ENCODE measurements at places on chromosomes 3 and 15.

GRCh38 chr3:126926684-126927400 is 56.1 kb upstream of the PLXNA1 start:
- no peak for DNase-seq

- no peak for DNase-seq
Measured at GRCh38 chr3:47614788-47615187, 36.1 kb upstream of the CSPG5 start.

DNA sequence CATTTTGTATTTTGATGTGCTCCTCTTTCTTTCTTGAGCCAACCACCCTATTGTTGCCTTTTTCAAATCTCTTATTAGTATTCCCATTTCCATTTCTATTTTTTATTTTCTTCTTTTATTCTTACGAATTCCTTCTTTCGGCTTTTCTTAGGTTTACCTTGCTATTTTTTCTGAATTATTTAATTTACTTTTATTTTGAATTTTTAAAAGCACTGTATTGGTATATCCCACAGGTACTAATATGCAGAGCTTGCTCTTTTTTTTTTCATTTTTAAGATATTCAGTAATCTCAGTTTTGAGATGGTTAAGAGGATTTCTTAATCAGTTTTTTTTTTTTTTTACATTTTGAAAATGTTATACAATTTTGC is 18.4 kb upstream of the MCF2L2 start:
- no peak for DNase-seq

- no peak for DNase-seq
Measured at GRCh38 chr15:48395521-48396011, 64.3 kb downstream of the DUT start.

Measured in D721Med (cell line).